ENCODE measurements at places on chromosomes 3 and 15. TPM values are rescaled to one million over a fixed set of nuclear protein-coding genes. Genes with fewer than 3 reads are reported as not detected.

DNA sequence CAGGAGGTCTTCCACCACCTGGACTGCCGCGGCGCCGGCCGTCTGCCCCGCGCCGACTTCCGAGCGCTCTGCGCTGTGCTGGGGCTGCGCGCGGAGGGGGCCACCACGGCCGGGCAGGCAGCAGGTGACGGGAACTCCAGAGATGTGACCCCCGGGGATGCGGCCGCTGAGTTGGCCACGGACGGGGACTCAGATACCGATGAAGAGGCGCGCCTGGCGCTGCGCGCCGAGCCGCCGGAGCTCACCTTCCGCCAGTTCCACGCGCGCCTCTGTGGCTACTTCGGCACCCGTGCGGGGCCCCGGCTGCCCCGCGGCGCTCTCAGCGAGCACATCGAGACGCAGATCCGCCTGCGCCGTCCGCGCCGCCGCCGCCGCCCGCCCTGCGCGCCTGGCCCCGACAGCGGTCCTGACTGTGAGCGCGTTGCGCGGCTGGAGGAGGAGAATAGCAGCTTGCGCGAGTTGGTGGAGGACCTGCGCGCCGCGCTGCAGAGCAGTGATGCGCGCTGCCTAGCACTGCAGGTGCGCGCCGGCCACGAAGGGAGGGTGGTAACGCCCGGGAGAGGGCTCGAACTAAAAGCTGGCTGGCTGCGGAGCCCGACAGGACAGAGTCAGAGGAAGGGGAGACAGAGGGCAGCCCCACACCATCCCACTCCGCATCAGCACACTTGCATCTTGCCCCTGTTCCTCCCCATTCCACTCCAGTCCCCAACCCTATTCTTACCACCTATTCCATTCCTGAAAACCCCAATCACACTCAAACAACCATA, 885 bp downstream of the EFCC1 start:
- H3K36me3 ChIP-seq, result no peaks in the 10 kb centered on the region
- no peak overlapping the region for H3K27ac ChIP-seq
- H3K27me3 ChIP-seq, result peaks cover 48% of the 10 kb centered on the region
- peaks cover 20% of the 10 kb centered on the region for H3K4me1 ChIP-seq
- DNase-seq, result no peak

- no peak for DNase-seq
- H3K27ac ChIP-seq, result no peak overlapping the region
- H3K4me1 ChIP-seq, result peaks cover 10% of the 10 kb centered on the region
- H3K27me3 ChIP-seq, result no peaks in the 10 kb centered on the region
- no peaks in the 10 kb centered on the region for H3K36me3 ChIP-seq
Measured at GRCh38 chr15:58484791-58485600, 53.2 kb downstream of the LIPC start.

- H3K27me3 ChIP-seq, result no peaks in the 10 kb centered on the region
- H3K36me3 ChIP-seq, result peaks cover 30% of the 10 kb centered on the region
- H3K4me3 ChIP-seq, result no peak overlapping the region
- no peak overlapping the region for H3K27ac ChIP-seq
- no peak for DNase-seq
Measured at GRCh38 chr15:50593761-50594160, 47.3 kb upstream of the USP50 start.

DNA sequence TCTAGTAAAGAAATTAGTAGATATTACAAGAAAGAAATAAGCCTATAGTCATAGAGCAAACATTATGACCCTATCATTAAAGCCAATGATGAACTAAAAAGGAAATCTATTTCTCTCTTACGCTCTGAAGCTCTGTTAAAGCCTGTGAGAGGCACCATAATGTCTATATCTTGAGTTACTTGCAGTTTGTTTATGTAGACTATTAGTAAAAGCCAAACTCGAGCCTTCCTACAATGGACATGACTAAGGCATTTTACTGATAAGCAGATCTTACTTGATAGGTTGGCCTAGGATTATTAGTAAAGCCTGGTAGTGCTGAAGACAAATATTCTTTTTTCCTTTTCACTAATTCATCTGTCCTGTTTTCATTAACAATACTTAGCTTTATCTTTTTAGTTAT, 32.7 kb downstream of the LRRC3B start:
- H3K27ac ChIP-seq, result no peak overlapping the region
- H3K36me3 ChIP-seq, result no peaks in the 10 kb centered on the region
- no peaks in the 10 kb centered on the region for H3K4me1 ChIP-seq

- peaks cover 26% of the 10 kb centered on the region for H3K4me1 ChIP-seq
- peaks cover 23% of the 10 kb centered on the region for H3K36me3 ChIP-seq
- no peaks in the 10 kb centered on the region for H3K27me3 ChIP-seq
- H3K4me3 ChIP-seq, result no peak overlapping the region
- H3K27ac ChIP-seq, result peak overlapping the region; percentile 62
- DNase-seq, result no peak
Measured at GRCh38 chr3:47877290-47877689, 74.4 kb downstream of the DHX30 start.

GRCh38 chr3:42045708-42046243, 45.4 kb upstream of the TRAK1 start:
- H3K4me1 ChIP-seq, result peaks cover 64% of the 10 kb centered on the region
- no peak overlapping the region for H3K4me3 ChIP-seq
- DNase-seq, result no peak
- no peaks in the 10 kb centered on the region for H3K27me3 ChIP-seq

DNA sequence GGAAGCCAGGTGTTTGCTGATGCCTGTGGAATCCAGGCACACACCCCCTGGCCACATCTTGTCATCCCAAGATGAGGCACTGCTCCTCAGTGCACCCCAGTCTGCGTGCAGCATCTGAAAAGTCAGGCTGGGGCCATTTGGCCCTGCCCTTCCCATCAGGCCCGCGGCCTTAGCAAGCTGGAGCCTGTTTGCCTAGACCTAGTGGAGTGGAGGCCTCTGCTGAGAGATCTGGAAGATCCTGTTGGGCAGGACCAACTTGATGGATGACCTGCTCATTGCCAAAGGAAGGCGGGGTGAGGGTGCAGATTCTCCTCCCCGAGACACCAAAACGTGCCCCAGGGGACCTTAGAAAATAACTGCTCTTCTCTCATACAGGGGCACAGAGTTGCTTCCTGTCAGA, 220.2 kb downstream of the SHQ1 start:
- no peaks in the 10 kb centered on the region for H3K4me1 ChIP-seq
- H3K27ac ChIP-seq, result no peak overlapping the region
- peaks cover 2% of the 10 kb centered on the region for H3K27me3 ChIP-seq
- no peak overlapping the region for H3K4me3 ChIP-seq

GRCh38 chr15:57751177-57751800, 44.8 kb downstream of the POLR2M start:
- peaks cover 3% of the 10 kb centered on the region for H3K36me3 ChIP-seq
- H3K4me3 ChIP-seq, result no peak overlapping the region
- H3K27me3 ChIP-seq, result peaks cover 17% of the 10 kb centered on the region
- DNase-seq, result no peak

DNA sequence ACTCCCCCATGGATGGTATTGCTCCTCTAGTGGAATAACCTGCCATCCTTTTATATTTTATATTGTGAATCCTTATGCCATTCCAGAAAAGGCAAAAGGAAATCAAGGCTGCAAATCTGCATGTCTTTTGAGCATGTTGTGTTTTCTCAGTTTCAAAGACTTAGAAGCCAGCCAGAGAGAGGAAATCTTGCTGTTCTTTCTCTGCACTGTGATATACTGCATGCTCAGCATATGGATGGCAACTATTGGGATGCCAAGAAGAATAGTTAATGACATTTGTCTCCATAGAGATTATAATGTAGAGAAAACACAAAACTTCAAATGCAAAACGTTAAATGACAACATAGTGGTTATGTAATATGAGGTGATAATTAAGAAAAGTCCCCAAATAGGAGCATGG, 106.0 kb upstream of the NUDT16 start:
- peaks cover 2% of the 10 kb centered on the region for H3K36me3 ChIP-seq
- peaks cover 10% of the 10 kb centered on the region for H3K4me1 ChIP-seq
- H3K4me3 ChIP-seq, result no peak overlapping the region

GRCh38 chr3:162367429-162368260, 871.0 kb downstream of the OTOL1 start:
- H3K4me1 ChIP-seq, result peaks cover 35% of the 10 kb centered on the region
- DNase-seq, result no peak
- no peak overlapping the region for H3K27ac ChIP-seq
- no peaks in the 10 kb centered on the region for H3K27me3 ChIP-seq
- no peak overlapping the region for H3K4me3 ChIP-seq

GRCh38 chr3:152978152-152978551, 143.2 kb downstream of the P2RY1 start:
- no peaks in the 10 kb centered on the region for H3K4me1 ChIP-seq
- no peaks in the 10 kb centered on the region for H3K36me3 ChIP-seq
- H3K27ac ChIP-seq, result no peak overlapping the region
- H3K27me3 ChIP-seq, result peaks cover 15% of the 10 kb centered on the region
- DNase-seq, result no peak

DNA sequence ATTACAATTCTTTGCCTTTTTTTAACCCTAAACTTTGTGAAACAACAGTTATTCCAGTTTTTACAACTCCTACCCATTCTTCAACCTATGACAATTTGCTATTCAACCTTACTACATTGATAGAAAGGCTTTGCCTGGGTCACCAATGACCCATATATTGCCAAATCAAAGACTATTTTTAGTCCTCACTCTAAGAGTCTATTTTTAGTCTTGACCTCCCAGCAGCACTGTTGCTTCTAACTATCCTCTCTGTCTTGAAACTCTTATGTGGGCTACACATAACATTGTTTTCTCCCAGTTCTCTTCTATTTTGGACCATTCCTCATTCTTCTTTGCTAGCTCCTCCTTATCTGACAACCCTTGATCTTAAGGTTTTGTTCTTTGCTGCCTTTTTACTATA, 71.4 kb downstream of the C3orf80 start:
- no peaks in the 10 kb centered on the region for H3K27me3 ChIP-seq
- peaks cover 9% of the 10 kb centered on the region for H3K36me3 ChIP-seq

Gene UROC1
- total RNA-seq, result 0.15 TPM

Gene TLR9
- total RNA-seq, result not detected

Data from chondrocyte (in vitro differentiated cells).